SIG-M5 (cell line): ENCODE measurements at places on chromosomes 3 and 15.

- DNase-seq: no peak
Observed at GRCh38 chr3:151067158-151067557, 18.3 kb upstream of the MED12L start.

- no peak for DNase-seq
Observed at GRCh38 chr3:58059349-58060321, 51.4 kb downstream of the FLNB start.

GRCh38 chr15:74396146-74396438, 28.6 kb upstream of the CYP11A1 start:
- no peak for DNase-seq

- DNase-seq: no peak
Observed at GRCh38 chr3:52373676-52374075, 57.6 kb downstream of the DNAH1 start.
